NCI-H2029 (cell line): ENCODE measurements at places on chromosomes 2 and 18.

DNA sequence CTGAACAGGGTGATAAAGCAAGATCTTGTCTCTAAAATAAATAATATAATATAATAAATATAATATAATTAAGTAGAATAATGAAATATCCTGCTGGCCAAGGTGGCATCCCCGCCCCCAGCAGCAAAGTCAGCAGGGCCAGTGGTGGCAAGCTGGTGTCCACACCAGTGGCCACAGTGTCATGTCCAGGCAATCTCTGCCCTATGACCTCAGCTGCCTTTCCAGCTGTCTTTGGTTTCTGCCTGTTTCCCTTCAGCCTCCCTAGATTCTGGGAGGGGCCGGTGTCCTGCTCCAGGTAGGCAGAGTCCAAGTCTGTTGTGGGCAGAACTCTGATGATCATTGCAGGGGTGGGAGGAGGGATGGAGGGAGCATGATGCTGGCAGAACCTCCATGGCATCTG lies 16.2 kb upstream of the STEAP3 start:
- no peak for DNase-seq

GRCh38 chr18:73153271-73153670 lies 285.5 kb upstream of the NETO1 start:
- DNase-seq: no peak

- no peak for DNase-seq
Measured at GRCh38 chr2:61660511-61661388, 122.6 kb upstream of the XPO1 start.

- DNase-seq: no peak
Measured at GRCh38 chr2:199130501-199130900, 327.2 kb downstream of the SATB2 start.

- peak; percentile 77 for DNase-seq
Measured at GRCh38 chr2:236047886-236048540, 120.2 kb downstream of the GBX2 start.

DNA sequence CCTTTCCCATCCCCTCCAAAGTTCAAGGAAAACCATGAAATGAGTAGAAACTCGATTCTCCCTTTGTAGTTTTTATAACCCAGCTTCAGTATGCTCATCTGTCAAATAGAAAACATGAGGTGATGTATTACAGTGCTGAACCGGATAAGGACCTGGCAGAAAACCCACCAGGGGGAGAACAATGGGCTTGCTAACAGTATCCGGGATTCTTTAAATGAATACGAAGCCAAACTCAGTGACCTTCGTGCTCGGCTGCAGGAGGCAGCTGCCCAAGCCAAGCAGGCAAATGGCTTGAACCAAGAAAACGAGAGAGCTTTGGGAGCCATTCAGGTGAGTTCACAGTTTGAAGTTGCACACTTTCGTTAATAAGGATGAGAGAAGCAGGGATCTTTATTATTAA lies 113.6 kb upstream of the TTC39C start:
- DNase-seq: no peak

- DNase-seq: no peak
Measured at GRCh38 chr2:148209603-148210002, 188.7 kb downstream of the MBD5 start.

GRCh38 chr2:58794103-58794502 lies 553.0 kb upstream of the FANCL start:
- DNase-seq: no peak

DNA sequence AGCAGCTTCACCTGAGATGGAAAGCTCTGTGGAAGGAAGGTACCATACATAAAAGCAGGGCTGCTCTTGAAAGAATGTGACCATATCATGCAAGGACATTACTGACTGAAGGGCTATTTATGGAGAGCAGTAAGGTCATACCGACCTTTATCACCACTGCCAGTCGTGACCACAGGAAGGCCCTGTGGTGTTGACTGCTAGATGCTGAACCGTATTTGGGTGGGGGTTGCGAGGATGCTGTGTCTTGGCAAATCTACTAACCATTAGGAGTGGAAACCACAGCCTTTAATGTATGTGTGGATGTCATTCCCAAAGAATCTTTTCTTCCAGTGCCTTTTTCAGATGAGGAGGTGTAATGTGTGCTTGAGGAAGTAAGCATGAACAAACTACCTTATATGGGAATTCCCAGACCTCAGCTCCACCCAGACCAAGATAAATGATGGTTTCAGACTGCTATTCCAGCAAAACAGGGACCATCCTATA lies 60.8 kb downstream of the LIMS1 start:
- no peak for DNase-seq

- no peak for DNase-seq
Measured at GRCh38 chr2:197237291-197238042, 73.1 kb downstream of the ANKRD44 start.

DNA sequence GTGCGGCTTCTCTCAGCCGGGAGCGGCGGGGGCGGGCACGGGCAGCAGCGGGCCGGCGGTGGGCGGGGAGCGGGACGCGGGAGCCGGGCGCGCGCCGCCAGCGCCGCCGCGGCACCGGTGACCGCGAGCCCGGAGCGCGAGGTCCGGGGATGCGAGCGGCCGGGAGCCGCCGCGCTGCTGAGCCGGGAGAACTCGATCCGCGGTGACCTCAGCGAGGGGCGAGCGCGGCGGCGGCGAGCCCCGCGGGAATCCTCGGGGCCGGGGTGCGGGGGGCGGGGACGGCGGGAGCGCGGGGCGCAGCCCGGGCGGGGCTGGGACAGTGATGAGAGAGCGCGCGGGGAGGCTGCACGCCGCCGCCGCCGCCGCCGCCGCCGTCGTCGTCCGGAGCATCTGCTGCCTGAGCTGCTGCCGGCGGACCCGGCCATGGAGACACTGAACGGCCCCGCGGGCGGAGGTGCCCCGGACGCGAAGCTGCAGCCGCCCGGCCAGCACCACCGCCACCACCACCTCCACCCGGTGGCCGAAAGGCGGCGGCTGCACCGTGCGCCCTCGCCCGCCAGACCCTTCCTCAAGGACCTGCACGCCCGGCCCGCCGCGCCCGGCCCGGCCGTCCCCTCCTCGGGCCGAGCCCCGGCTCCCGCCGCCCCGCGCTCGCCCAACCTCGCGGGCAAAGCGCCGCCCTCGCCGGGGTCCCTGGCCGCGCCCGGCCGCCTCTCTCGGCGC lies at the start of gene MTCL1:
Gene MTCL1 (plus strand): TSS at position 319 of the 723 bp plus-strand sequence. CDS start 105 bp downstream, at position 424.
- DNase-seq: no peak

DNA sequence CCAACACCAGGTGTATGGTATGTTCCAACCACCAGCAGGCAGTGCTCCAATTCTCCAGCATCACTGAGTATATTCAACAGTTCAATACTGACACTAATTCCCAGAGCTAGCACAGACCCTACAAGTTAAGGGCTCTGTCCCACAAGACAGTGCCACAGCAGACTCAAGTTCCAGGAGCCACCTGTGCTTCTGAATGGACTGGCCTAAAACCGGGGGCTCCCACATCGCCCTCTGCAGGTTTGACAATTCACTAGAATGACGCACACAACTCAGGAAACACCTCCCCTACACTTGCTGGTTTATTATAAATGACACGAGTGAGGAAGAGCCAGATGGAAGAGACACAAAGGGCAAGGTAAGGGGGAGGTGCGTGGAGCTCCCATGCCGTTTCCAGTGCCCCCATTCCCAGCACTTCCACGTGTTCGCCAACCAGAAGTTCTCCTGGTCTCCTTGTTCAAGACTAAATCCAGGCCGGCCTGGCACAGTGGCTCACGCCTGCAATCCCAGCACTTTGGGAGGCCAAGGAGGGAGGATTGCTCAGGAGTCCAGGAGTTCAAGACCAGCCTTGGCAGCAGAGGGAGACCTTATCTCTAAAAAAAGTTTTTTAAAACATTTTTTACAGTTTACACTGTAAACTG lies 12.2 kb upstream of the ATP6V1B1 start:
- DNase-seq: no peak

- DNase-seq: peak; percentile 14
Measured at GRCh38 chr2:9247786-9248185, 41.2 kb downstream of the ASAP2 start.

DNA sequence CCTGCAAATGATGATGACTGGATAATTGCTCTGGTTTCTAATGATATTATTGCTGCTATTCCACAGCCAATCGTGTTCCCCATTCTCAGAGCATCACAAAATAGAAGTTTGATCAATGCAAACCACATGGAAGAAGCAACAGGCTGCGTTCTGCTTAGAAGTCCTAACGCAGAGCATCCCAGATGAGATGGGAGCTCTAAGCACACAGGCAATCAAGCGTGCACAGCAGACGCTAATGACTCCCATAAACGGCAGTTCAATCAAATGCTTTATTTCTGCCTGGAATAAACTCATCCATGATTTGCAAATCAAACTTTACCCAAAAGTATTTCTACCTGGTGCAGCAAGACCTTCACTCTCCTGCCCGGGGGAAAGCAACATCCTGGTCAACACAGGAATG lies 304.2 kb downstream of the FBXO15 start:
- no peak for DNase-seq

- DNase-seq: no peak
Measured at GRCh38 chr2:128494640-128495321, 176.1 kb upstream of the HS6ST1 start.

GRCh38 chr18:8800445-8800844 lies 95.1 kb downstream of the MTCL1 start:
- DNase-seq: no peak

GRCh38 chr2:234981197-234982095 lies 29.6 kb downstream of the SH3BP4 start:
- DNase-seq: peak; percentile 22

- no peak for DNase-seq
Measured at GRCh38 chr2:233553366-233553765, 13.2 kb downstream of the USP40 start.

DNA sequence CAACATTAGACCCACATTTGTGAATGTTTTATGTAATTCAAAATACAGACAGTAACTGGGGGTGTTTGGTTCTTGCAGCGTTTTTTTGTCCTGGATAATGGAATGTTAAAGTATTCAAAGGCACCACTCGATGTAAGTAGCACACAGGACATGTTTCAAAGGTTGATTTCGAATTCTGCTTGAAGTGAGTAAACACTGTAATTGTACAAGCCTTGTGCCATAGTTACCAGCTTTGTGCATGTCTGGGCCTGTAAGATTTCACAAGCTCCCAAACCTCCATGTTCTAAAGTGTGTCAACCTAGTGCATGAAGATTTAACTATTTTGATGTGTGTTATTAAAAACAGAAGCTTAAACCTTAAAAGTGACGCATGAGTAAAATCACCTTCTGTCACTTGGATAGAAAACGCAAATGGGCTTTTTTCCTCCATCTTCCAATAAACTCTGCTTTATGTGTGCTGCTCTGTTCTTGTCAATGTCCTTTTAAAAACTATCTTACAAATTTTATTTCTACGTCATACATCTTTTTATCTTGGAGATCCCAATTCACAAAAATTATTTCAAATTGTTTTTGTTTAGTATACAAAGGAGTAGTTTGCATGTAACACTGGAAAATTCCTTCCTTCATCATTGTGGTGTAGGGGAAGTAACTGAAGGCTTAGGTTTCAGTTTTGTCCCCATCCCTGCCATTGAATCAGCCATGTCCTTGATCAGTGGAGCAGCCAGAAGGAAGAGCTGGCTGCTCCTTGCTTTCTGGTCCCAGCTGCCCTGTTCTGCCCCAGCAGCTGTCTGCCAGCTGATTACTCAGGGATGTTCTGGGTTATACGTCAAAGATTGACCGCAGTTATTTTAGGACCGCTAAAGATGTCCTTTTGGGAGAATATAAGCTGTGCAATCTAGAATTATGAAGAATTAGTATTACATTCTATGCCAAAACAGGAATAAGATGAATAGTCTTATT lies 119.2 kb downstream of the PRKRA start:
- no peak for DNase-seq

GRCh38 chr18:78292618-78293380 lies 686.8 kb upstream of the SALL3 start:
- no peak for DNase-seq

DNA sequence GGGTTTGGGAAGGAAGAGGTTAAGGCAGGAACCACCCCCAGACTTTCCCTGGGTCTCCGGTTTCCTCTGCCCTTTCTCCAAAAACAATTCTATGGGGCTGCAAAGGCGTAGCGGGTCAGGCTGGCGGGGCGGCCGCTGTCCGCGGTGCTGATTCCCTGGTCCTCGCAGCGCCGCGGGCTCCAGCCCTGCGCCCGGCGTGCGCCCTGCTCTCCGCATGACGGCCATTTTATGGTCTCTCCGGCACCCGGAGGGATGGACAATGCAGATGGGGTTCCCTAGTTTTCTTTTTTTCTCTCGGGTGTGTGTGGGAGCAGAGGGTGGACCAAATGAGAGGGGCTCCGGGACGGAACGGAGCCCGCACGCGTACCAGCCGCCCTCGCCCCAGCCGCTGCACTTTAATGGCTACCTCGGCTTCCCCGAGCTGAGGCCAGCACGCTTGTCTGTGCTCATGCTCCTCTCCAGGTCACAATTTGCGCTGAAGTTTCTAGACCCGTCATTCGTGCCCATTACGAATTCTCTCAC lies 1.6 kb downstream of the ST8SIA3 start:
- DNase-seq: no peak
